ENCODE measurements at places on chromosomes 2 and 18. TPM values are rescaled to one million over a fixed set of nuclear protein-coding genes. Genes with fewer than 3 reads are reported as not detected.

- no peak for DNase-seq
Observed at GRCh38 chr18:6921571-6921970, 192.1 kb downstream of the ARHGAP28 start.

DNA sequence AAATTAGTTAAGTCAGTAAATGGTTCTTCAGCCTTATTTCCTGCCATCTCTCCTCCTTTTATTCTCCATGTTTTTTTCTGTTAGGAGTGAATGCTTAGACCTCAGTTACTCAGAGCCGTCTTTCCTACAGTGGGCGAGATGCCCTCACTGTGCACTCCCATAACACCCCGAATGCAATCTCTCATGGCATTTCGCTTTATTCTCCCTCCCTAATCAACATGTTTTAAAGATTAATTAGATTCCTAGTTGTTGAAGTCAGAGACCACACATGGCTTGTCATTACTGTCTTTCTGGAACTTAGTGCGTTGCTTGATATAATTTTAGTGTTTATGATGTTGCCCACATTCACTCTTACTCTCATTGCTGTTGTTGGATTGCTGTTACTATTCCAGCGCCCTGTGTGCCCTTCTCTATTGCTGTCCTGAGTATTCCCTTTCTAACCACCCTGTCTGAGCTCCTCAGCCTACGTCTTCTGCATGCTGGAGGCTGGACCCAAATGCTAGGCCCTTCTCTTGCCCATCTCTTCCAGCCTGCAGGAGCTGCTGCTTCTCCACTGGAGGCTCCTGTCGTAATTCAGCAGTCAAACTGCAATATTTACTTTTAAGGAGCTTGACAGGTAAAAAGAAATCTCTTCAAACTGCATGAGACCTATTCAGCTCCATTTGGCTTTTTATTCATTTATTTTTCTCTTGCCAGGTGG is 99.3 kb downstream of the MAP2 start:
- DNase-seq, result no peak

AMER3 gene
- 0.03 TPM for total RNA-seq

DNA sequence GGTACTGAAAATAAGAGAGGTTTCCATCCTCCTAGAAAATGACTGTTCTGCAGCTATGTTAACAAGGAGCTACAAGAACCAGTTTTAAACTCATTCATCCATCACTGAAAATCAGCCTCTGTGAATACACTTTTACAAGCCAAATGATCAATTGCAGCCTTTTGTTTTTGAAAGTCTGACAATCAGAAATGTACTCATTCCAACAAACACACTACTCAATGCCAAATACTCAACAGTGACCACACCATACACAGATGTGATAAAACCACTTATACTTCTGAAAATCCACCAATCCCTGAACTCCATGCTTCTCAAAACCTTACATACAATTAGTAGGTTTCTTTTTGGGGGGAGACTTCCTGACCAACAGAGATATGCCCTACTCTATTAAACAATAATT is 663.9 kb upstream of the CHAC2 start:
- DNase-seq, result no peak

DNA sequence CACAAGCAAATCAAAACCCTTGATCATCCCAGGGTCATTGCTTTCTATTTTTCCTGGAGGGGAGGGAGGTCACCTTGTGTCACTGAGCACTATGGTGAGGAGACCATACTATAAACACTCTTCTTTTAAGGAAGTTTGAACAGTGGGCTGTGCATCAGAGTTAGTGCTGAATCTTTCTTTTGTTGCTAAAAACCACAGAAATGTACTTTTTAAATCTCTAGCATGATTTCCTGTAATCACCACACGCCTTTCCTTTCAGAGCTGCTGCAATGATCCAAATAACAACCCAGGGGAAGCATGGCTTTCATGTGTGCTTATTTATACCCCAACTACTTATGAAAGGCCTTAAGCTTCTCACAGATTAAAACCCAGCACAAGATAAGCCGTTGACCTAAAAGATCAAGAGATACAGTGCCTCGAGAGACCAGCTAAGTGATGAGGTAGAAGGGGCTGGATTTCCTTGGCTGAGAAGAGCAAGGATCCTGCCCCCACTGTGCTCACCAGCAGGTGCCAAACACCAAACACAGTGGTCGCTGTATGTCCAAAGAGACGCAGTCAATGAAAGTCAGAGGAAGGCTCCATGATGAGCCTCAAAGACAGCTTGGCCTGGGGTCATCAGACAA is 34.7 kb downstream of the TRABD2A start:
- DNase-seq, result no peak
